CD8-positive, alpha-beta memory T cell (primary cell): ENCODE measurements at places on chromosomes 3 and 15.
A peak's percentile ranks its signal among the peaks of the same experiment; 100 is the strongest.

DNA sequence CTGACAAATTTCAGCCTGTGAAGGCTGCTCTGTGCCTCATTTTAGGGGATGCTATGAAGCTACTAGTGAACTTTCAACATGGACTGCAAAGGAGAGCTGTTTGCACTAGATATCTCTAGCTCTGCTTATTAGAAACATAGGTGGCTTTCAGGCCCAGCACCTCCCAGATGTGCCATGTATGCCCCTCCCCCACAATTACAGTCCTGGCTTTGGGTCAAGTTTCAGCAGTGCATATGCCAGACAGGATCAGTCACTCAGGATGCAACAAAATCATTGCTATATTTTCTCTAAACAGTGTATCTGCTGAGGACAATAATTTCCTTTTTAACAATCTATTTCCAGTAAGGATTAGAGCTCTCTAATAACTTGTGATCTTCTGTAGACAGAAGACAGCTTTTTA is 178.8 kb upstream of the STAC start:
- no peak for DNase-seq

- DNase-seq = no peak
These were observed 39.0 kb upstream of the MBNL1 start for GRCh38 chr3:152229692-152230091.

- no peak for DNase-seq
These were observed 6.3 kb upstream of the CRTC3 start for GRCh38 chr15:90523373-90523772.

- DNase-seq = no peak
These were observed 38.1 kb upstream of the LDHAL6B start for GRCh38 chr15:59168536-59168935.

DNA sequence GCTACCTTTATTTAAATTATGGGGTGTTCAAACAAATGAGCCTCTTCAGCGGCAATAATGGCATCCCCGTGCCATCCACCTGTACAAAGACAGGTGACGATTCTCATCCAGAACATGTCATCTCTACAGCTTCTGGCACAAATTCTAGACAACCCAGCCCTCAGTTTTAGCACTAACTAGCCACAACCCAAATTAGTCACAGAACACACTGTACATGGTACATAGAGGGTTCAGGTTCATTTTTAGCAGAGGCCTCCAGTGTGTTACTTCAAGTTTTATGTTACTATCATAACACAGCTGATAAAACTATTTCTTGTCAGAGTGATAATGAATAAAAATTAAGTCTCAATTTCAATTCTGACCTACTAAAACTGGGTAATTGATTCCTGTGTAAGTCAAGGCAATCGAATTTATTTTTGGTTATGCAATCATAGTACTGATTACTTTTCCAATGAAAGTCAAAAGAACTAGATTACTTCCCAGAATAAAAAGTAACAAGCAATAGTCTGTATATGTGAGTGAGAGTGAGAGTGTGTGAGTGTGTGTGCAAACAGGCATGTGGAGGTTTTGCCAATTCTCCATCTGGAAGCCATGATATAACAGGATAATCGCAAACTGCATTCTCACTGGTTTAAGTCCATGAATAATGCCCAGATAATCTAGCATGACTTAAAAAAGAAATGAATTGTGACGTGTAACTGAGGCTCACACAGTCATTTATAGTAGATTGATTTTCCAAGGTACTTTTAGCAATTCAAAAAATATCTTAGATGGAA is 37.4 kb downstream of the SHQ1 start:
- no peak for DNase-seq

GRCh38 chr3:105322570-105323273 is 44.0 kb upstream of the ALCAM start:
- no peak for DNase-seq

DNA sequence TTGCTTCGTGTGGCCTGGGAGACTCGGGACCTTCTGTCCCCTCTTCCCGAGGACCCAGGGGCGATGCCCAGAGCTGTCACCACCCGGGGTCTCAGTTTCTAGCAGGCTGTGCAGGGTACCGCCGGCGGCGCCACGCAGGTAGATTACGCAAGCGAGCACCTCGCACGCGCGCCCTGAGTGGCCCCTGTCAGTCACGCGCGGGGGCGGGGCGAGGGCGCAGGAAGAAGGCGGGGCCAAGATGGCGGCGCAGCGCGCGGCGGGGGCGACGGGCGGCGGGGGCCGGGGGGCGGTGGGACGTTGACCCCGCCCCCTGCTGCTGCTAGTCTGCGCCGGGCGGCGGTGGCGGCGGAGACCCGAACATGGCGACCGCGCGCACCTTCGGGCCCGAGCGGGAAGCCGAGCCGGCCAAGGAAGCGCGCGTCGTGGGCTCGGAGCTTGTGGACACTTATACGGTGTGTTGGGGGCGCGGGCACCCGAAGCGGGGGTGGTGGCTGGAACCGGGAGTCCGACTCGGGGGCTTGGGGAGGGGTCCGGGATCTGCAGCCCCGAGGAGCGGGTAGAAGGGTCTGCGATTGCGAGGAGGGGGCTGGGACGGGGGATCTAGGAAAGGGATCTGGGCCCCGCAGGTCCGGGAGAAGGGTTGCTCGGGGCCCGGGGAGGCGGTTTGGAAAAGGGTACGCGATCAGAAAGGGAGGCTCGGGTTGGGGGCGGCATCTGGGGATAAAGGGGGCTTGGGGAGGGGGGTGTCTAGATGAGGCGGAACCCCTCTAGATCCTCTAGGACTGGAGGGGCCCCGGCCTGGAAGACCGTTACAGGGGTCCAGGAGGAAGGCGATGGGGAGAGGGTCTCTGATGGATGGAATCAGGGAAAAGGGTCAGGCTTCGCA is at the start of gene NISCH:
NISCH (plus strand) TSS at position 322 of the 886 bp plus-strand sequence; CDS start at position 360, 38 bp downstream.
- DNase-seq = peak; percentile 95

DNA sequence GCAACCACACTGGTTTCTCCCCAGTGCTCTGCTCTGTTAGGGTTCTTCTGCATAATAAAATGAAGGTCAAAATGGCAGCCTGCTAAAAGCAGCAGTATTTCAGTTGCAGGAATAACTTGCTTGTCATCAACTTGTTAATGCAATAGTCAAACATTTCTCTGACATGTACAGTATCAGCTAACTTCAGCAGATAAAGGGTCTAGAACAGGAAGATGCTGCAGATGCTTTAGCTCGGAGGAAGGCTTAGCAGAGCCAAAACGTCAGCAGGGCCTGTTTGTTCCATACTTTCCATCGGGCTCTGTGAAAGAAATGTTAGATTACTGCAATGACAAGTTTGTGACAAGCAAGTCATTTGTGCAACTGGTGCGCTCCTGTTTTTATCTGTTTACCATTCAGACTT is 291.9 kb downstream of the TIGIT start:
- DNase-seq = no peak

DNA sequence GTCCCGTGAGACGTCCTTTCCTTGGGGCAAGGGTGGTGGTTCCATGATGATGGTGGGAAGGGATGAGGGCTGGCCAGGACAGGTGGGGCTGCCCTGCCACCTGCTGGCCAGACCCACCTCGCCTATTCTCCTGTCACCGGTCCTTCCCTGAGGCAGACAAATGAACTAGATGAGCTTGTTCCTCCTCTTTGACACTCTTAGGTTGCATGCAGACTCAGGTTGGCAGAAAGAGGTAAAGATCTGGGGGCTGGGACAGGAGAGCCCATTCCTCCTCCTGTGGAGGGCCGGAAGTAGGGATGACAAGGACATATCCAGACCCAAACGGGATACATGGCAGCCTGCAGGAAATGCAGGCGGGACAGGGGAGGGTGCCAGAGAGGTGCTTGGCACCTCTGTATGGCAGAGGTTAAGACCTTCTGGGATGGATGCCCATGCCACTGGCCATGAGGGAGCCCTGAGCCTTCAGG is 38.6 kb downstream of the ACSBG1 start:
- DNase-seq = peak; percentile 28

GRCh38 chr3:85576697-85577200 is 618.0 kb downstream of the CADM2 start:
- no peak for DNase-seq

- no peak for DNase-seq
These were observed 377.0 kb downstream of the GAP43 start for GRCh38 chr3:116000311-116000710.

DNA sequence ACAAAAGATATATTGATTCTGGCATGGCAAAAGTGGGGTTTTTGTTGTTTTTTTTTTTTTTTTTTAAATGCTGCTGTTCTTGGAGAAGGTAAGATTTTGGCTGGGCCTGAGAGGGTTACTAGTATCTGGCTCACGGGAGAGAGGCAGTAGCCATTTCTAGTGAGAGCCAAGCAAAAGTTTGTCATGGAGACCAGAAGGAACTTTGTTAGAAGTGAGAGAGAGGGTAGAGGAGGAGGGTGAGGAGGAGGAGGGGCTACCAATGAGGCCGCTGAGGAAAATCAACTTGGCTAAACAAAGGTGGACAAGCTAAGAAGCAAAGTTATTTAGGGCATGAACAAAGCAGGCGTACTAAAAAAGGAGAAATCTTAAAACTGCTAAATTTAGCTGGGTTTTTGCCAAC is 48.9 kb upstream of the STRIT1 start:
- DNase-seq = no peak
